ENCODE measurements at places on chromosomes 12 and 14. TPM values are rescaled to one million over a fixed set of nuclear protein-coding genes. Genes with fewer than 3 reads are reported as not detected.

The KRT75 gene
- not detected for total RNA-seq

The BIN2 gene
- 57.3 TPM for total RNA-seq

- no peak for DNase-seq
Measured at GRCh38 chr14:68331426-68331825, 461.4 kb downstream of the ZFP36L1 start.

DNA sequence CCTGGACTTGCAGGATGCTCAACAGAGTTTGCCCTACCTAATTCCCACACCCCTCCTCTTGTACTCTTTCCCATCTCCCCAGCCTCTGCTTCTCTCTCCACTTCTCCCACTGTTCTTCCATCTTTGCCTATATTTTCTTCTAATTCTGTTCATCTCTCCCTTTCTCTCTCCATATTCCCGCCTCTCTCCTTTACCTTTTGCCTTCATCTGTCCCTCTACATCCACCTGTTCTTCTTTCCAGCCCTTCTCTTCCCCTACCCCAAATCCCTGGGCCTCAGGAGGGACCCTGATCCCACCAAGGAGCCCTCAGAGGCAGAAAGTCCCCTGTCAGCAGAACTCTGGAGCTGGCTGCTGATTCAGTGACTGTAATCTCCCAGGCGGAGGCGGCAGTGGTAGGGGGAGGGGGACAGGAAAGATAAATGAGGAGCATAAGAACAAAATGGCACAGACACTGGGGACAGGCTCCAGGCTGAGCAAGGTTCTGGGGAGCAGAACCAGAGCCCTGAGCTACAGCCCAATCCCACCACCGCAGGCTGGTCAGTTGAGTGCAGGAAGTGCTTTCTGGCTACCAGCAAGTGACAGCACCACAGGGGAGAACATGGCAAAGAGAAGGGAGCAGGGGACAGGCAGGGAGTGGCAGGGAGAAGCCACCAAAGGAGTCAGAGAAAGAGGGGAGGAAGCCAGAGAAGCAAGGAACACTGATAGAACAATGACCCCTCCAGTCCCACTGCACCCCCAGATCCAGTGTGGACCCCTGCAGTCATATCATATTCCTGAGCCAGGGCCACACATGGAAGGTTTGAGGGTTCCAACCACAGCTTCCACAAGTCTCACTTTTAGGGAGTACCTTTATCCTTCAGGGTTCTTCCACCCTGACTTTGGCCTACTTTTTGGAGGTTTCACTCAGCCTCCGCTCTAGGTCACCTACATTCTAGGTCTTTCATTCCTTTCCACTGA lies 27.0 kb downstream of the SMUG1 start:
- DNase-seq = no peak

DNA sequence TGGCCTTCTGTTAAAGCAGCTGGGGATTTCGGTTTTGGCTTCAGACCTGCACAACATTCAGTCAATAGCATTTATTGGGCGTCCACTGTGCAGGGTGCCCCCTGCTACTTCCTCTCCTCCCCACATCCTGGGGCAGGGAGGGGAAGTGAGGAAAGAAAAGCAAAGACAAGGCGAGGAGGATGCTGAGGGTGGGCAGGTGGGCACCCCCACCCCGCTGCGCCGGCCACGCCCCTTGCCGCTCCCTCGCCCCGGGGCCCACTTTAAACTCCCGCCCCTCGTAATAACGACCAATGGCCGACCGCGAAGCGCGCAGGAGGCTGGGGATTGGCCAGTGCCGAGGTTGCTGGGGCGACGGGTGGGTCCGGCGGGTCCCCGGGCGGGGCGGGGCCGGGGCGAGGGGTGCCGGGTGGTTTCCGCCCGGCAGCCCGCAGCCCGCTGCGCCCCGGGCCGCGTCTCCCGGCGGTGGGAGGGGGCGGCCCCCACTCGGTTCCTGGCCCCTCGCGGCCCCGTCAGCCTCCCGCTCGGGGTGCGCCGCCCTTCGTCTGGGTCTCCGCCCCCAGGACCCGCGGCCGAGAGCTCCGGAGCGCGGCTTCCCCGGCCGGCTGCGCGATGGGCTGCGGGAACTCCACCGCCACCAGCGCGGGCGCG lies at the start of gene C12orf75:
TSS of gene C12orf75 (plus strand) at position 409 of the 648 bp plus-strand sequence. CDS start at position 610, 201 bp downstream.
- peak; percentile 85 for DNase-seq

GRCh38 chr14:93200553-93200952 lies 6.3 kb downstream of the GON7 start:
- no peak for DNase-seq

GRCh38 chr12:122048151-122048550 lies 26.5 kb downstream of the BCL7A start:
- no peak for DNase-seq

DNA sequence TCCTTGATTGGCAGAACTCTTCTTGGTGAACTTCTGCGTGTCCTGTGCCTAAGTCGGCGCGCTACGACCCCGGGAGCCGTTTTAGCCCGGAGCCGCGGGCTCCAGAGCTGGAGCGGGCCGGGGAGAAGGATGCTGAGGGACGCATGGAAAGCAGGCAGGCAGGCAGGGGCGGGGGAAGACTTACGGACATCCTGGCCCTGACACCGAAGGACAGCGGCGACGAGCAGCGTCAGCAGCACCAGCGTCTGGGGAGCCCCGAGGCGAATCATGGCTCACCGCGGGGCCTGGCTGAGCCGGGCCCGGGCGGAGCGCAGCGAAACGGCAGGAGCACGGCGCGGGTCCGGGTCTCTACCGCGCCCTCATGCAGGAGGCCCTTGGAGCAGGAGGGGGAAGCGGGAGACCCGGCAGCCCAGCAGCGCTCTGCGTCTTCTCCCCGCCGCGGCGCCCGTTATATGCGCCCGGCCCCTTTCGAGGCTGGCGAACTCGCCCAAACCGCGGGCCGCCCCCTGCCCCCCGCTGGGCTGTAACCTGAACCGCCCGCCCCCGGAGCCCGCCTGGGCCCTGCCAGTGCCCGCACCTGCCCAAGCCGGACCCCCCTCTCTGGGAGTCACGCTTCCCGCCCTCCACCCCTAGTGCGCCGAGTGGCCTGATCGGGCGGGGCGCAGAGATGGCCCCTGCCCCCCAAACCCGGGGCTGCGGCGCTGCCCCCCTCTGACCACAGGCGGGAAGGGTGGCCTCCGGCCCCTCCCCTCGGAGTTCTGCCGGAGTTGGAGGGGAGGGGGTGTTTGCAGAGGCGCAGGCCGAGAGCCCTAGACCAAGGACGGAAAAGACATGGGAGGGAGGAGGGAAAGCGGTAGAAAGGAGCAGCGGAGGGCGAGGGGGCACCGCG lies at the start of gene COL2A1:
TSS of gene COL2A1 (minus strand) at position 424 of the 889 bp plus-strand sequence. CDS start at position 269, 155 bp downstream.
- DNase-seq = no peak

DNA sequence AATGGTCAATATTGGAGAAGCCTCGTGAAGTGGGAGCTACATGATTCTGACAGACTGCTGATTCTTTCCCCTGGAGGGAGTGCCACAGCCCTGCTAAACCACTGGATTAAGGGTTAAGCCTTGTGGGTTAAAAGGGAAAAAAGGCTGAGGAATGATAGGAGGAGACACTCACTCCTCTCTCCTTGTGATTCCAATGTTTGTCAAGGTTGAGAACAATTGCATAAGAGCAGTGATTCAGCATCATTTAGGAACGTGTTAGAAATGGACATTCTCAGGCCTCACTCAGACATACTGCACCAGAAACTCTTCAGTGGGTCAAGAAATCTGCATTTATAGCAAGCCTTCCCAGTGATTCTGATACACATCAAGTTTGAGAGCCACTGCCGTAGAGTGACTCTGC lies 87.8 kb upstream of the GZMB start:
- no peak for DNase-seq

All from CD8-positive, alpha-beta memory T cell (primary cell).